Kidney (tissue), 22 donors: ENCODE measurements at places on chromosomes 5 and 9. TPM values are rescaled to one million over a fixed set of nuclear protein-coding genes. Genes with fewer than 3 reads are reported as not detected.

Gene ANKDD1B
- total RNA-seq, result 3.1 TPM

Gene TTC1
- total RNA-seq, result 41.4 TPM

Gene MATR3
- total RNA-seq, result 215 TPM

Gene KIF24
- 2.8 TPM for total RNA-seq

Gene LRRC14B
- total RNA-seq, result not detected

DNA sequence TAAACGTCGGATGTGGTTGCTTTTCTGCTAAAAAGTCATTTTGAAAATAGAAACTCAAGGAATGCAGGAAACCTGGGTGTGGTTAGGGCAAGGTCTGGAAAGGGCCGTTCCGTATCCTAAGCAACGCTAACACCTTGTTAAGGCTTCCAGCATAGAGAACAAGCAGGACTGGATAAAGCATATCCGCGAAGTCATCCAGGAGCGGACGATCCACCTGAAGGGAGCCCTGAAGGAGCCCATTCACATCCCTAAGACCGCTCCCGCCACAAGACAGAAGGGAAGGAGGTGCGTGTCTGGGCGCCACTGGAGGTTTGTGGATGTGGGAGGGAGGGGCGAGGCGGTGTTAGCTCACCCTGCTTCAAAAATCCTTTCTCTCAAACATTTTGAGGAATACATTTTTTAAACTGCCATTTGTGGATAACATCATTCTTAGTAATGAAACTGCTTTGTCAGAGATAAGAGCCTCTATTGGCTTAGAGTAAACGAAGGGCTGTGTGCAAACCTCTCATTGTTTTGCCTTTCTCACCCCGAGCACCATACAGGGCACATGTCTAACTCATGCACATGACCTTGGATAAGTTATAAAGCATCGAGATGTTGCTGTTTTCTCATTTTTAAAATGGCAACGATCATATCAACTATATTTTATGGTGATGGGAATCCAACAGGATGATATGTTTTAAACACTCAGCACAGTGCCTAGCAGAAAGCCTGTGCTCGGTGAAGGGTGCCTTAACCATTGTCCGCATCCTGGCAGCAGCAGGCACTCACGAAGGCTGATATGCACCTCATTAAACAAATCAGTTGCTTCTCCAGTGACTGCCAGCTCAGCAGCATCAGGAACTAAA, 175.7 kb upstream of the OTULINL start:
- no peak overlapping the region for H3K27ac ChIP-seq
- H3K4me1 ChIP-seq, result no peaks in the 10 kb centered on the region
- DNase-seq, result no peak
- no peaks in the 10 kb centered on the region for H3K27me3 ChIP-seq
- no peak overlapping the region for H3K4me3 ChIP-seq

Gene IL13
- not detected for total RNA-seq

Gene CNTFR
- 3.7 TPM for total RNA-seq

Gene FBXO4
- total RNA-seq, result 12.8 TPM

Gene NDUFS4
- 73.9 TPM for total RNA-seq

DNA sequence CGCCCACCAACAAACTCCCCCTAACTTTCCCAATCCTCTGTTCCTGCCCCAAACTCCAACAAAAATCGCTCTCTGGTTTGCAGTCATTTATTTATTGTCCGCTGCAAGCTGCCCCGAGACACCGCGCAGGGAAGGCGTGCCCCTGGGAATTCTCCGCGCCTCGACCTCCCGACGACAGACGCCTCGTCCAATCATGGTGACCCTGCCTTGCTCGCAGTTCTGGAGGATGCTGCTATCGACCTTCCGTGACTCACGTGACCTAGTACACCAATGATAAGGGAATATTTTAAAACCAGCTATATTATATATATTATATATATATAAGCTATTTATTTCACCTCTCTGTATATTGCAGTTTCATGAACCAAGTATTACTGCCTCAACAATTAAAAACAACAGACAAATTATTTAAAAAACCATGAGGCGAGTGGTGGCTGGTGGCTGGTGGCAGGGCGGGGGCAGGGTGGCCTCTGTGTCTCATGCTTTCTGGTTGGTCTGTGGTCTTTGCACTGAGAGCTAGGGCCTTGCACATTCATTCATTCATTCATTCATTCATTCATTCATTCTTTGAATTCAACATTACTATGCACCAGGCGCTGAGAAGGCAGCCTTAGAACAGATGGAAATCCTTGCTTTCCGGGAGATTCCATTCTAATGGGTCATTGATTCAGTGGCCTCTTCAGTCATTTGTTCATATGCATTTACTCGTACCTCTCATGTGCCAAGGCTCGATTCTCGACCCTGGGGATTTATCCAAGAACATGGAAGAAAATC, 37.9 kb downstream of the FGF18 start:
- no peak overlapping the region for H3K4me3 ChIP-seq
- H3K27ac ChIP-seq, result no peak overlapping the region
- H3K4me1 ChIP-seq, result no peaks in the 10 kb centered on the region

GRCh38 chr5:42268630-42269029, 154.6 kb upstream of the GHR start:
- no peaks in the 10 kb centered on the region for H3K27me3 ChIP-seq
- H3K4me1 ChIP-seq, result no peaks in the 10 kb centered on the region
- H3K4me3 ChIP-seq, result no peak overlapping the region
- no peak for DNase-seq
- H3K36me3 ChIP-seq, result no peaks in the 10 kb centered on the region

Gene PCDHGA3
- total RNA-seq, result 4.0 TPM

Gene SELENOP
- total RNA-seq, result 305 TPM

GRCh38 chr5:119629339-119629738, at the start of gene FAM170A:
TSS of gene FAM170A (plus strand) at chr5:119629558. CDS start at chr5:119629769, 211 bp downstream.
- no peak within 1 kb of the TSS for H3K27ac ChIP-seq
- H3K36me3 ChIP-seq, result no peaks in the 10 kb centered on the region
- no peaks in the 10 kb centered on the region for H3K4me1 ChIP-seq

DNA sequence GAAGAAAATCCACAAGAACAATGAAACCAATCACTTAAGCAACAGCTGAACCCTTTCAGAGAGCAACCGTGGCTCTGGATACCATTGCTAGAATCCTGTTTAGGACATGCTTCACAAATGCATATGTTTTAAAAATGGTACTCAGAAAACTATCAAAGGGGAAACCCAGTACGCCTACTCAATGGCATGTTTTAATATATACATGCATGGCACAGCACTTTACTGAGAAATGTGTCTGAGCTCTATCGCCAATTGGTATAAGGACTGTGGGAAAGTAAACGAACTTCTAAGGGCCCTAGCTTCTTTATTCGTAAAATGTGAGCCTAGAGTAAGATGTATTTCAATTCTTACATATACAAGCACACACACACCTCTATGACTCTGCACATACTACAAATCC, 72.3 kb downstream of the PTBP3 start:
- H3K36me3 ChIP-seq, result peaks cover 3% of the 10 kb centered on the region
- H3K4me3 ChIP-seq, result no peak overlapping the region
- H3K4me1 ChIP-seq, result no peaks in the 10 kb centered on the region
- no peaks in the 10 kb centered on the region for H3K27me3 ChIP-seq

DNA sequence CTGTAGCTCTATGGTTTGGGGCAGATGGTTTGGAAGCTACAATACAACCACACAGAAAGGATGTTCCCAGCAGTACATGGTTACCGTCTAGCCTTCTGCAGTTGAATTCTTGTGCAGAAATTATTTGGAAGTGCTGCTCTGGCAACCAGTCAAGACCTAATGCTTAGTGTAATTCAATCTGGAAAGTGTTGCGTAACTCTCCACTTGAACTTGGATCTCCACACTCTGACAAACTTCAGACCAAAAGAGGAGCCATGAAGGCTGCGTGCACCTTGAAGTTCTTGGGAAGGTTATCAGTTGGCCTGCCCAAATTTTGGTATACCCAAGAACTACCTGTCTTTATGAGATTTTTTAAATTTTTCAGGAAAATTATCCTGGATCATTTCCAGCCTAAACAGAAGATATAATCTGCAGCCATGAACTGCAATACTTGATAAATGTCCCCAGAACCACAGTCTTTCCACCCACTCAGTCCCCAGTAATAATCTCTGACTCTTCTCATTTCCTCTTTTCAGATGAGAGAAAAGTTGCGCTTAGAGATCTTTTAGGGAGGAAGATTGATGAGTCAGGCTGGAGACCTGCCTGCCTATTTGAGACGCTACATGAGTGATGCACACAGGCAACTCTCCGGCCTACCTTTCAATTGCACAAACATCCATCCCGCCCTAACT, 159.9 kb downstream of the FANCC start:
- no peak overlapping the region for H3K27ac ChIP-seq
- no peak overlapping the region for H3K4me3 ChIP-seq
- H3K4me1 ChIP-seq, result no peaks in the 10 kb centered on the region
- no peaks in the 10 kb centered on the region for H3K27me3 ChIP-seq
- no peaks in the 10 kb centered on the region for H3K36me3 ChIP-seq

Gene RNF183
- total RNA-seq, result 3.6 TPM

GRCh38 chr5:66829358-66829674, 233.1 kb downstream of the MAST4 start:
- DNase-seq, result no peak
- no peaks in the 10 kb centered on the region for H3K36me3 ChIP-seq
- H3K4me3 ChIP-seq, result peak overlapping the region; percentile 63

DNA sequence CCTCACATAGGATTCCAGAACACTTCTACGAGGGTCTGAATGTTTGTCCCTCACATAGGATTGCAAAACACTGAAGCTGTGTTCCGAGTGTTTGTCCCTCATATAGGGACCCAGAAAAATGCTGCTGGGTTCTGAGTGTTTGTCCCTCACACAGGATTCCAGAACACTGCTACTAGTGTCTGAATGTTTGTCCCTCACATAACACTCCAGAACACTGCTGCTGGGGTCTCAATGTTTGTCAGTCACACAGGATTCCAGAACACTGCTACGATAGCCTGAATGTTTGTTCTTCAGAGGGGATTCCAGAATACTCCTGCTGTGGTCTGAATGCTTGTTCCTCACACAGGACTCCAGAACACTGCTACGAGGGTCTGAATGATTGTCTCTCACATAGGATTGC, 218.7 kb downstream of the FOXD4L6 start:
- H3K27ac ChIP-seq, result no peak overlapping the region
- H3K4me1 ChIP-seq, result no peaks in the 10 kb centered on the region
- DNase-seq, result no peak
- H3K27me3 ChIP-seq, result no peaks in the 10 kb centered on the region
- no peaks in the 10 kb centered on the region for H3K36me3 ChIP-seq

Gene TEX48
- total RNA-seq, result not detected

Gene GPR107
- 45.6 TPM for total RNA-seq

GRCh38 chr9:4124266-4124665, 175.6 kb downstream of the GLIS3 start:
- no peak overlapping the region for H3K27ac ChIP-seq
- no peak for DNase-seq
- H3K27me3 ChIP-seq, result no peaks in the 10 kb centered on the region
- H3K36me3 ChIP-seq, result no peaks in the 10 kb centered on the region
- H3K4me3 ChIP-seq, result no peak overlapping the region

DNA sequence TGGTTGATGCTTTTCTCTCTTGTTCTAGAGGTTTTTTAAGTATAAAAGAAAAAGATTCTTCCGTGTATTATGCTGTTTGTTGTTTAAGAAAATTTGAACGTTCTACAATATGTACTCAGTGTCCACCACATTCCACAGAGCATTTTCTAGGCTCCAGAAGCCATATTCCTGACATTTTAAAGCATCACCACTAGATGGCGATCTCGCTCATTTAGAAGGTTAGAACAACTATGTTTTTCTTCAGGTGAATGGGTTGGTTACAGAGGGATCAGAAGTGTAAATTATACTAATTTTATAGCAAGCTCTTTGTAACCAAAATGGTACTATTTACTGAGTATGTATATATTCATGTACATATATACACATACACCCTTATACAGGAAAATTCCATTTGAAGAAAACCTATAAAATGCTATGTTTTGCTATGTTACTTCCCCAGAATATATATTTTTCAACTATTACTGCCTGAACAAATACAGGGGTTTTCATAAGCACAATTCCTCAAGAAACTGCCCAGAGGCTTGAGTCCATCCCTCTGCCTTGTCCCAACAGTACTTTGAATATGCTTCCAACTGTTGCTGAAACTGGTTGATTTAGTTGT, 284.3 kb downstream of the CCDC171 start:
- H3K27ac ChIP-seq, result no peak overlapping the region
- no peaks in the 10 kb centered on the region for H3K36me3 ChIP-seq
- no peaks in the 10 kb centered on the region for H3K4me1 ChIP-seq
- no peak overlapping the region for H3K4me3 ChIP-seq
- no peaks in the 10 kb centered on the region for H3K27me3 ChIP-seq
- no peak for DNase-seq

DNA sequence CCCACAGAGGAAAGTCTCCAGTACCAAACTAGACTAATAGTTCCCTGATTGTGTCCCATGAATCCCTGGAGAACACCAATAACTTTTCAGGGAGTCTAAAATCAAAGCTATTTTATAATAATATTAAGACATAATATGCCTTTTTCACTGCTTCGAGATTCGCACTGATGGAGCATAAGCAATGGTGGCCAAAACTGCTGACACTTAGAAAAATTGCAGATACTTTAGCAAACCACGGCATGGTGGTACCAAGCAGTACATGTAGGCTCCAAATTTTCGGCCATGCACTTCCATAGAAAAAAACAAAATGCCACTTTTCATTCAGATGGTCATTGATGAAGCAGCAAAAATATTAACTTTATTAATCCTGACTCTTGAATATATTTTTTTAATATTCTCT, 100.3 kb upstream of the PCSK1 start:
- no peak for DNase-seq
- H3K4me3 ChIP-seq, result no peak overlapping the region
- H3K27me3 ChIP-seq, result no peaks in the 10 kb centered on the region
- H3K27ac ChIP-seq, result no peak overlapping the region

GRCh38 chr5:122321921-122322320, 9.9 kb downstream of the SNCAIP start:
- no peaks in the 10 kb centered on the region for H3K27me3 ChIP-seq
- no peak overlapping the region for H3K4me3 ChIP-seq
- H3K27ac ChIP-seq, result no peak overlapping the region
- no peak for DNase-seq
- H3K4me1 ChIP-seq, result no peaks in the 10 kb centered on the region

Gene PCDHA5
- 0.91 TPM for total RNA-seq

DNA sequence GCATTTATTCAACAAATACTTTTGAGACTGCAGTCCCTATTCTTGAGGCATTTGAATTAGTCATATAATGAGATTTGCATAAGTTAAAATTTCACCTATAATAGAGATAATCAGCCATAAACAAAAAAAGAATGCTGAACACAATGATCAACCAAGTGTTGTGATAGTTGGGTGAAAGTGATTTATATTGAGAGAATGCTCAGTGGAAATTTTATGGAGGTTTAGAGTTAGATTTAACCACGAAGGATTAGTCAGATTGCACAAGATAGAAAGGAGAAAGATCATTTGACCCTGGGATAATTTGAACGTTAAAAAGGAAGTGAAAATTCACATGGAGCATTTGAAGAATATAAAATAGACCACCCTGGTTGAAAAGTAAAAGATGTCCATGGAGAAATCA, 356.2 kb downstream of the NPR3 start:
- H3K4me1 ChIP-seq, result no peaks in the 10 kb centered on the region
- DNase-seq, result no peak
- no peaks in the 10 kb centered on the region for H3K27me3 ChIP-seq
- no peak overlapping the region for H3K4me3 ChIP-seq
- no peaks in the 10 kb centered on the region for H3K36me3 ChIP-seq
